T-helper 2 cell (primary cell): ENCODE measurements at places on chromosomes 7 and 10.

GRCh38 chr10:78981257-78981969 lies 87.4 kb upstream of the ZMIZ1 start:
- peak; percentile 45 for DNase-seq

- no peak for DNase-seq
Observed at GRCh38 chr7:75813781-75814236, at the start of gene CCL24. TSS of gene CCL24 (minus strand) at chr7:75813806. CDS start at chr7:75813715, 91 bp downstream.

DNA sequence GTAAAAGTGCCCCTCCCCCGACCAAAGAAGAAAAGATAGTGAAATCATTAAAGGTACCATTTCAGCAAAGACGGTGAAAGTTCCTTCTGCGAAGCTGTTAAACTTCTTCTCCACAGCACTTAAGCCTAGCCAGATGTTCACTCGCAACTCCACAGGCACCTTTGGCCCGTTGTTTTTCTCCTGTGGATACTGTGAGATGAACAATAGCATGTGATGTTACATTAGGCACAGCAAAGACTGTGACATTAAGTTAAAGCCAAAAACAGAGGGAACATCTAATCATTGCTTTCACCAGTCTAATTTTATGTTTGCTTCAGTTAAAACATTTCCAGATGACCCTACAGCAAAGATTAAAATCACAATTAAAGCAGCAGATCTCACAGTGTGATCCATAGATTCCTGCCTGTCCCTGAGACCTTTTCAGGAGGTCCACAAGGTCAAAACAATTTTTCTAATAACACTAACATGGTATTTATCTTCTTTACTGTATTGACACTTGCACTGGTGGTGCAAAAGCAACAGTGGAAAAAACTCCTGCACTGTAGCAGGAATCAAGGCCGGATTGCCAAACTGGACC lies 112.5 kb downstream of the MYOF start:
- no peak for DNase-seq

DNA sequence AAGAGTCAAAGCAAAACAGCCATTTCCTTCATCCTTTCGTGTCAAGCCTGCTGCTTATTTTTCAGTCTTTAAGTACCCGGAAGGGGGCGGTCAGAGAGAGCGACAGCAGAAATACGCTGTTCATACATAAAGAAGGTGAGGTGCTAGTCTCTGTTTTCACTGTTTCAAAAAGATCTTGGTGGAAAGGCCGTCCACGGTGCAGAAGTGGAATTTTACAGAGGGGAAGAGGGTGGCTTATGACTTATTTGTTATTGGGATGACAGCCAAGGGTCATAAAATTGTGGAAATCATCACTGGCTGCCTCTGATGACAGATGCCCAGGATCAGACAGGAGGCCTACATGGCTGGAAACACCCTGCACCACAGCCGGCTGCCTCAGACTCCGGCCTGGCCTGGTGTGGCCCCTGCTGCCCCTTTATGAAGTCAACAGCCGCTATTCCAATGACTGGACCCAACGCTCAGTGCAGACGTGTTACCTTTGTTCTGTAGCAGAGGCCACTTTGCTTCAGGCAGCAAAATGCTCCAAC lies 57.0 kb downstream of the HIPK2 start:
- DNase-seq, result no peak

DNA sequence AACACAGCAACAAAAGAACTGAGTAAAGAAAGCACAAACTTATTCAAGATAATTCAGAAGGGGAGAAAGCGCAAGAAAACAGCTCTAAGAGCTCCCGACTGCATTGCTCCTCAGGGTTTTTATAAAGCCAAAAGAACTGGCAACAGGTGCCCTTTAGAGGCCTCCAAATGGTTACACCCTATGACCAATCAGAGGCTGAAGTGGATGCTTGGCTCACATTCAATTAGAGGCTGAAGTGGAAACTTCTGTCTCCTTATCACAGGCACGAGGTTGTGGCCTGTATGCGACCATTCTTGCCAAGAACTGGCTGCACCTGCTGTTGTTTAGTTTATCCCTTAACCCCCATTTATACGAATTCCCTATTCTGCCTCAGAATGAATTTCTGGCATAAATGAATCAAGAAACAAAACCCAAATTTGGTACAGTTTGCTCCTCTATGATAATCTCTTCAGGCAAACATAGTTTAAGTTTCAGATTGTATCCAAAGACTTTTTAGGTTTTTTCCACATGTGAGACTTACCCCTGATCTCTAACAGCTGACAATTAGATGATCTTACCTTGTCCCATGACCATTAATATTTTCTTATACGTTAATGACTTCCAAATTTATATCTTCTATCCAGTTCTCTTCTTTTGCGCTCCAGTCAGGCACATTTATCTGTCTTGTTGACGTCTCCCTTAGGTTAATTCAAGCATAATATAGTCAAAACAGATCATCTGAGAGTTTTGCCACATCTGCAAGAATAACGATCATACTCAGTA lies 504.8 kb downstream of the NXPH1 start:
- DNase-seq, result no peak

- DNase-seq, result no peak
Observed at GRCh38 chr7:81402227-81402626, 367.6 kb downstream of the HGF start.

GRCh38 chr10:12214763-12215218 lies 18.8 kb downstream of the CDC123 start:
- DNase-seq, result no peak

DNA sequence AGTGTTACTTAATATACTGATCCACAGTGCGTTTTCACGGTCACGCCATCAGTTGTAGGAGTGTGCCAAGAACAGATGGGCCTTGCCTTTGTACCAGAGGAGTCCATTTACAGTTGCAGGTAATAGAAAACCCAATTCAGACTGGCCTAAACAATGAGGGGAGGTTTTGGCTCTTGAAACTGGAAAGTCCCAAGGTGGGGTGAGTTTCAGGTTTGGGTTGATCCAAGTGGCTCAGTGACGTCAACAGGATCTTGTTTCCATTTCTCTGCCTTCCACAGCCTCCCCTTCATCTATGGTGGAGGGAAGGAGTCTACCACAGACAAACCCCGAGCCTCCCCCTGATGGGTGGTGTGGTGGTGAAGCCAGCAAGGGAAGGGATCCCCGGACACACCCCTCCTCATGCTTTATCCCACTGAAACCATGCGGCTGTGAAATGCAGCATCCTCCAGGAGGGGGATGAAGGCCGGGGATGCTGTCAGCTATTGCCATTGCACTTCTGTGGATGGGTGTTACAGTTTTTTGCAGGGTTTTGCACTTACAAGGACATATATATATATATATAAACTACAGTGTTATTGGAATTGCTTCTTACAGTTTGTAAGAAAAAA lies 14.8 kb upstream of the SH2D4B start:
- DNase-seq, result no peak

DNA sequence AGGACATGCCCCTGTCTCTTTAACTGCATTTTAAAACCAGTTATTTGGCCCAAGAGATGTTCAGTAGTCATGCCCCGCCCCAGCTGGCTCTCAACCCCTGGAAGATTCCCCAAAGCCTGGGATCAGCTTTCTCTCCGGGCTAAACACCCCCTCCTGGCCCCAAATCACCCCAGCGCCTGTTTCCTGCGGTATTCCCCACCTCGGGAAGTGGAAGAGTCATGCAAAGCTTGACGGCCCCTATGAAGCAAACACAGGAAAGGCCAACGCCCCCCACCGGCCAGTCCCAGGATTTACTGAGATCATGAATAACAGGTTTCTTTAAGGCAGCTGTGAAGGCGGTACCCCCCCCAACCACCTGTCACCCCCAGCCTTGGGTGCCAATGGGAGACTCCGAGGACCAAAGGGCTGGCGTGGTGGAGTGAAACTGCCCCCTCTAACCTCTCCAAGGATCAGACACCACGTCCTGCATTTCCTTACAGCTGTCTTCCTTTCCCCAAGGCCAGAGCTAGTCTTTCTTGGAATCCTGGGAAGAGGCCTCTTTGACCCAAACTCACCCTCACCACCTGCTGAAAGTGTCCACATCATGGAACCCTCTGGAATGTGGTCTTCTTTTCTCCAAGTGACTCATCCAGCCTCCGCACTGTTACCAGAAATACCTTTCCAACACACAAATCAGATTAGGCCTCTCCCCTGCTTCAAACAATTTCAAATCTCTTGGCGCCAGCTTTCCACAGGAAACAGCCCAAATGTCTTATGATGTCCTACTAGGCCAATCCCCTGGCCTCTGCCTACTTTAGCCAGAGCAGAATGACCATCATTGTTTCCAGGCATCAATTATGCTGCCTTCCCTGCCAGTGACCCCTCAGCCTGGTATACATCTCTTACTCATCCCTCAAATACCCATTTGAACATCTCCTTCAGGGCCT lies 301.5 kb downstream of the ZEB1 start:
- no peak for DNase-seq

DNA sequence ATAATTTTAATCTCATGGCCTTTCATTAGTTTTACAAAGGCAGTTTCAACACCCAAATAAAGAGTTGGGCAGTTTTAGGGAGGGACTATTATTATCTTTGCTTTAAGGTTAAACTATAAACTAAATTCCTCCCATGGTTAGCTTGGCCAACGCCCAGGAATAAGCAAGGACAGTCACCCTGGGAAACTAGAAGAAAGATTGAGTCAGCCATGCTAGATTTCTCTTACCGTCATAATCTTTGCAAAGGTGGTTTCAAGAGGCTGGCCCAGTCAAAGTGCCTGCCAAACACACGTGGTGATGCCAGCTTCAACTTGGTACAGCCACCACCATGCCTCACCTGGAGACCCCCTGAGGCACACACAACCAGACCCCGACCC lies 317.4 kb upstream of the SP8 start:
- DNase-seq, result no peak

DNA sequence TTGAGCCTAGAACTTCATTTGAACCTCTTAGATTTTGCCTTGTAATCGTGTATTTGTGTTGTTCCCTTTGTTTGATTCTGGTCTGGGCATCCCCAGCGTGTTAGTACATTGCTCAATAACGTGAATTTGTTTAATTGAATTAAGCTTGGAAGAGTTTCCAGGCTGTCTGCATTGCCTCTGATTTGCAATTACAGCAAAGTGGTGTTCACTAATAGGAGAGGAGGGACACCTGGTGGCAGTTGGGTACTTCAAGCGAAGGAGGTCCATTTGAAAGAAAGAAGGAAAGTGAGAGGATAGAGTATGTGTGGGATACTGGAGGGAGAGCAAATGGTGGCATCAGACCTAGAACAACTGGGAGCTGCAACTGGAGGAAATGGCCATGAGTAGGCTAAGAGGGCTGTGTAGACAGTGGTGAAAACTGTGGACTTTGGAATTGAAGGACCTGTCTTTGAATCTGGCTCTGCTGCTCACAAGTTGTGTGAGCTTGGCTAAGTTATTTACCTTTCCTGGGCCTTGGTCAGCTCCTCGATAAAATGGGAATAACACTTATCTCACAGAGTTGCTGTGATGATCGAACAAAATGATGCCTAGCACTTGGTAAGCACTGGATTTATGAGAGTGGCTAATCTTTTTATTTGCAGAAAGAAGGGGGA lies 15.1 kb downstream of the LSMEM1 start:
- DNase-seq, result no peak

DNA sequence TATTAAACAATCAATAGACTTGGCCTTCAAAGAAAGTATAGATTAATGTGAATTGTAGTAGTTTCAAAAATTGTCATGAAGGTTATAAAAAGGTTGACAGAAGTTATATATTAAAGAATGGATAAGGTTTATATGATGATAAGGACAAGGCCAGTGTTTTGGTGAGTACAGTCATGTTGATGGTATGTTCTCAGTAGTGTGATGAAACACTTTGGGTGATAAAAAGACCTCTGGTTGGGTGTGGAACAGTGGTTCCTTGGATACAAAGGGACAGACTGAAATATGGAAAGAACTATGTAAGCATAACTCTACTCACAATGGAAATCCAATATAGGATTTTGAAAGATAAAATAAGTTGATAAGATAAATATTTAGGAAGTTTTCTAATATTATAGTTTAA lies 866.3 kb downstream of the ANKRD7 start:
- DNase-seq, result no peak

GRCh38 chr7:125193263-125193662 lies 263.6 kb upstream of the POT1 start:
- DNase-seq, result no peak

GRCh38 chr10:34288634-34289033 lies 526.5 kb downstream of the PARD3 start:
- no peak for DNase-seq

- DNase-seq, result no peak
Observed at GRCh38 chr10:29845166-29845565, 210.4 kb upstream of the SVIL start.

DNA sequence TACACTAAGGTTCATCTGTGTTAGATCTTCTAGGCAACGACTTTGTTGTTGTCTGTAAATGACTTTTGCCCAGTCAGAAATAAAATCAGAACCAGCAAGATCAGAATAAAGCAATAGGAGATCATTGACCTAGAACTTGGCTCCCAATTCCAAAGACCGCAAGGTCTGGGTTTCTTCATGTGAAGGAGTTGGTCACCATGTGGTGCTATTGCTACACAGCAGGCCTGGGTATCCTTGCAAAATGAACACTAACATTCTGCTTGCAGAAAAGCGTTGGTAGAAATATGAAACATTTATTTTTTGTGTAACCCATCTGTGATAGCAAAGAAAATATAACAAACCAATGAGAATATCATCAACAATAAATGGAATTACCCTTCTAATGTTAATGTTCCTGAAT lies 831.0 kb downstream of the NXPH1 start:
- no peak for DNase-seq

- no peak for DNase-seq
Observed at GRCh38 chr10:104498347-104499081, 142.6 kb upstream of the SORCS3 start.

DNA sequence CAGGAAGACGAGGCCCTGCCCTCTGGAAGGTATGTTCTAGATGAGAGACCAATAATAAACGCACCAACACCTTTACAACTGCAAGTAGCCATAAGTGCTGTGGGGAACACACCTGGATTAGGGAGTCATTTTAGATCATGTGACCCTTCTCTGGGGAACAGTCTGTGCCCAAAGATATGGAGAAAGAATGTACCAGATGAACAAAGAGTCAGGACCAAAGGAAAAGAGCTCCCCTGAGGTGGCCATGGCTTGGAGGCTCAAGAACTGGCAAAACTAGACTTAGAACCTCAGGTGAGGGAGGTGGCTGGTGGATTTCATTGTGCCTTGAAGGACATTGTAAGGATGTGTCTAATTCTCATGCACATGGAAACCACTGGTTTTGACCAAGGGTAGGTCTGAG lies 10.3 kb upstream of the EN2 start:
- DNase-seq, result no peak

- peak; percentile 92 for DNase-seq
Observed at GRCh38 chr7:114921631-114922025, 266 bp upstream of the MDFIC start.

GRCh38 chr10:60572511-60573194 lies 183.0 kb upstream of the ANK3 start:
- DNase-seq, result no peak
